ENCODE measurements at places on chromosomes 5 and 9. TPM values are rescaled to one million over a fixed set of nuclear protein-coding genes. Genes with fewer than 3 reads are reported as not detected.

DNA sequence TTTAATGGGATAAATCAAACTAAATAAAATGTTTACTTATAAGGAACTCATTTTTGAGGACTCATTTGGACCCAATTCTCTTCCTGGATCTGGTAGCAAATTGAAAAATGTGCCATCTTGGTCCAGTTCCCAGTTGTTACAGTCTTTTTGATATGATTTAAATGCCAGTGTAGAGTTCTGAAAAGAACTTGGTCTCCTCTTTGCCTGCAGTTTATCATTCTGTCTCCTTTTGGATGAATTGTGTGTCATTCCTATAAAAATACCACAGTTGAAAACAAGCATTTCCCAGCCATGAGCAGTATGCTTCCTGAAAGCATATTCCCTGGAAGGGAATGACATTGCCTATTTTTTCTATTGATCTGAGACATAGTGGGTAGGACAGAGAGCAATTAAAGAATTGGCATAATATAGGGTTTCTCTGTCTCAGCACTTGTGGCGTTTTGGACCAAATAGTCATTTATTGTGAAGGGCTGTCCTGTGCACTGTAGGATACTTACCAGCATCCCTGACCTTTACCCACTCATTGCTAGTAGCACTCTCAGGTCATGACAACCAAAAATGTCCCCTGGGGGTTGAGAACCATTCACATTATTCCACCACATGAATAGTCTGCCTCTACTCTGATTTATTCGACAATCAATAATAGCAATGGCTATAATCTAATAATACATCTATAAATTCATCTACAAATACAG, 181.8 kb downstream of the NXNL2 start:
- DNase-seq, result no peak

DNA sequence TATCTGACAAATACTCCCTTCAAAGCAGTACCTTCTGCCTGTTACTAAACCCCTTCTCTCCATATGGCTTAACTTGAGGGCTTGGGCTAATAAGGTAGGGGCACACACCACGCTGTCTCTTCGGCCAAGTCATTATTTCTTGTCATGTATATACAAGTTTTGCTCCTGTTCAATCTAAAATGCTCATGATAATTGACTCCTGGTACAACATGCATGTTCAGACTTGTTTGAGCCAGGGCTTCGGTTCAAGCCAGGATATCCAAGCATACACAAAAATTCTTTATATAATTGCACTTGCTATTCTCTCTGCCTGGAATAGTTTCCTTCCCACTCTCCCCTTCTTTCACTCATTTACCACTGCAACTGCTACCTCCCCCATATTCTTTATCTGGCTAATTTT, 756.0 kb upstream of the C9orf72 start:
- DNase-seq, result no peak

DNA sequence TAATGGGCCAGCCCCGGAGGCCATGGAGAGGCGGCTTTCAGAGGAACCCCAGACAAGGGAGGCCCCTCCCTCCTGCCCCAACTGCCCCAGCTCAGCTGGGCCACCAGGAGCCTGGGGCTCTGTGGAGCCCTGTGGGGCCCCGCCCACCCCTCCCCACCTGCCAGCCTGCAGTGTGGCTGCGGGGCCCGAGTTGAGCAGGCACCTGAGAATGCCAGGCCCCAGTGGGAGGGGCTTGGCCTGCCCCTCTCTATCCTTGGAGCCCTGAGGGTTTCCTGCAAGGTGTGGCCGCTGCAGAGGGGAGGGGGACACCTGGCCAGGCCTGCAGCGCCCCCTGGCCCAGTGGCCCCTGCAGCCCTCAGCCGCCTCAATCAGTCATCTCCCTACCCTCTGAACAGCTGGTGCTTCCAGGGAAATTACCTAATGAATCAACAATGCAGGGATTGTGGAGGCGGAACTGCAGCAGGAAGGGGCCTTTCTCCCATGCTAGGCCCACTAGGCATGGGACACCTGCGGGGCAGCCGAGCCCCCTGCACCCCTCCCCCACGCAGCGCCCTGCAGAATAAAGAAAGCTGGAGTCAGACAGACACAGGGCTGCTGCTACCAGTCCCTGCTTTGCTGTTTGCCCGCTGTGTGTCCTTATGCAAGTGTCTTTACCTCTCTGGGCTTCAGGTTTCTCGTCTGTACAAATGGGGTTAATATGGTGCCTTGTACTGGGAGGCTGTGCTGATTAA, 48.0 kb downstream of the LMX1B start:
- DNase-seq, result no peak

- no peak for DNase-seq
Measured at GRCh38 chr5:16104961-16105360, 74.6 kb downstream of the MARCHF11 start.

GRCh38 chr5:151179489-151179840, 21.9 kb upstream of the ANXA6 start:
- no peak for DNase-seq

DNA sequence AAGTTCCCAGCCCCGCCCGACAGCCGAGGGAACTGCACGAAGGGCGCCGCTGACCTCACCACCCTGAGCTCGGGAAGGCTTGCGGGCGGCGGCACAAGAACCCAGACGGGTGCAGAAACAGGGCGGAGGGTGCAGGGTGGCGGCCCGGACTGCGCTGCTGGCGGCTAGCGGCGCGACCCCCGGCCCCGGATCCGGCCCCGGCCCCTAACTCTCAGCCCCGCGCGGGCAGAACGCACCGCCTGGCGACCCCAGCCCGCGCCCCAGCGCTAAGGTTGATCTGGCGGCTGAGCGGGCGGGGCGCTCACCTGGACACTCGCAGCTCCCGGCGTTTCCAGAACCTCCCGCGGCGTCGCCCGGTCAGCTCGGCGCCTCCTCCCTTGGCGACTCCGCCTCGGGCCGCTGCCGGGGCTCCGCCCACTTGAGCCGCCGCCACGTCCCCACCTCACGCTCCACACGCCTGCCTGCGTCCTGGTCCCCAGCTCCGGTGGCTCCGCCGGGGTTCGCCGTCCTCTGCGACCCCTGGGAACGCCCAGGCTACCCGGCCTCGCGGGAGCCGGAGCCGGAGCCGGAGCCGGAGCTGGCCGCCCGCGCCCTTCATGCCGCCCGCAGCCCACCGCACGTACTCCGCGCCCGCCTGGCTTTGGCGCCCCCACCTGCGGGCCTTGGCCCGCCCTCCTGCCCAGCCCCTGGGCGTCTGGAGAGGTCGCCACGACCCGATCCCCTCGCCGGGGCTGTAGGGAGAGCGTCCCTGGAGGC, at the start of gene P4HA2:
P4HA2 (minus strand) TSS at position 369 of the 756 bp plus-strand sequence. CDS start 9,227 bp downstream, outside the sequence.
- DNase-seq, result peak; percentile 82

DNA sequence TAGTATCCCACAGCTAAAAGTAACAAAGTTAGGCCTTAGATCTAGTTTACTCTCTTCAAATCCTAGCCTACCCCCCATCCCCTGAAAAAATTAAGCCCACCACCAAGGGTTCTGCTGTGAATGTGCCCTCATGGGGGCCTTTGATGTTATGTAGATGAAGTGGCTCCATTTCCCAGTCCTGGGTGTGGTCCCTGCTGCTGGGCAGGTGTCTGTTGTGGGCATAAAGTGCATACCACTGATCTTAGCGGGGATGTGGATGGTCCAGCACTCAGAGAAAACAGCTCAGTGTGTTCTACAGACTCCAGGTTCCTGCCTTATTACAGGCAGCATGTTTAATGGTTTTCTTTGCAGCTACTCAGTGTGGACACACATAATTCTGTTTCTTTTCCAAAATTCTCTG, 1.9 kb downstream of the PCBD2 start:
- DNase-seq, result no peak

Gene NUTM2F
- polyA plus RNA-seq, result not detected

Gene HRCT1
- 1.3 TPM for polyA plus RNA-seq

Gene C9orf153
- not detected for polyA plus RNA-seq

Gene TYRP1
- 0.19 TPM for polyA plus RNA-seq

Gene SLC9A3
- polyA plus RNA-seq, result 2.3 TPM

Gene PLAC8L1
- 1.2 TPM for polyA plus RNA-seq

DNA sequence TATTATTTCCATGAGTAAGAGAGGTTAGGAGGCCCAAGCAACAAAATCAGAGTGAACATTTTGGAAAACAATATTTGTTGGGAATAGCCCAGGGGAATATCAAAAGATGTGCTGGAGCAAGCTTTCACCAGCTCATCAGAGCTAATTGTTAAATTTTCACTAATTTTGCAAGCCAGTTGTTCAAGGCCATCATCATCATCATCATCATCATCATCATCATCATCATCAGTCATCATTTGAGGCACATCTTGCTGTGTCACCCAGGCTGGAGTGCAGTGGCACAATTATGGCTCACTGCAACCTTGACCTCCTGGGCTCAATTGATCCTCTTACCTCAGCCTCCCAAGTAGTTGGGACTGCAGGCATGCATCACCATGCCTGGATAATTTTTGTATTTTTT, 350.5 kb upstream of the MEF2C start:
- DNase-seq, result no peak

Gene RAB24
- polyA plus RNA-seq, result 21.3 TPM

Gene TAF11L13
- not detected for polyA plus RNA-seq

GRCh38 chr9:74293479-74293878, 203.7 kb upstream of the RORB start:
- no peak for DNase-seq

GRCh38 chr5:173612948-173613347, 3.5 kb downstream of the BOD1 start:
- DNase-seq, result no peak

Gene GZMA
- 0.59 TPM for polyA plus RNA-seq

Gene ROR2
- 2.0 TPM for polyA plus RNA-seq

GRCh38 chr9:12956261-12956660, 181.4 kb downstream of the LURAP1L start:
- no peak for DNase-seq

GRCh38 chr5:132457371-132458225, 33.0 kb downstream of the IRF1 start:
- DNase-seq, result no peak

GRCh38 chr5:176676361-176676824, 29.1 kb downstream of the TSPAN17 start:
- no peak for DNase-seq

Gene GCNT4
- polyA plus RNA-seq, result 0.10 TPM

Gene PALM2AKAP2
- polyA plus RNA-seq, result not detected

GRCh38 chr9:109317311-109317978, 3.4 kb downstream of the EPB41L4B start:
- no peak for DNase-seq

Gene CTSL
- not detected for polyA plus RNA-seq

- DNase-seq, result no peak
Measured at GRCh38 chr9:97059626-97060025, 20.7 kb upstream of the CTSV start.

Gene POLE3
- polyA plus RNA-seq, result 51.8 TPM

Gene ENHO
- 2.3 TPM for polyA plus RNA-seq

DNA sequence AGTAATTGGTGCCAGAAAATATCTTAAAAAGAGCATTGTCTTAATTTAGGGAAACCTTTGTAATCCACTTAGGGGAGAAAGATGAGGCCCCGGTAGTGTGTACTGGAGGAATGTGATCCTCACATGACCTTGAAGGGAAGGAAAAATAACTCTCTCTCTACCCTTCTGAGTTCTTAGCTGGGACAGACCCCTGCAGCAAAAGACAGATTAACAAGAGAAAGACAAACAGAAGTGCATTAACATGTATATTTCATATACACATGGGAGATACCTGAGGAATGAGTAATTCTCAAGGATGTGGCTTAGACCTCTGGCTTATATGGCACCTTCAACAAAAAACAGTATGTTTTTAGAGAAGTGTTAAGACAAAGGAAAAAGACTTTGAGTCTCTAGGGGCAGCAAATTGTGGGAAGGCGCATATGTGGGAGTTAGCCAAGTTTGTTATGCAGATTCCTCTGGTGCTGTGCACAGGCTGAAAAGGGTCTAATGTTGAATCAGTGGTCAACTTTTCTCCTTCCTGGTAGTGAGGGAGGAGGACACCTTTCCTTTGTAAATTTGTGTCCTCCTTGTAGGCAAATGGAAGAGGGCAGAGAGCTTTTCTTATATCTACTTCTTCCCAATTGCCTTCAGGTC, 138.8 kb downstream of the LRRC70 start:
- peak; percentile 3 for DNase-seq

Gene PRLR
- polyA plus RNA-seq, result 0.89 TPM

Gene NOL6
- 22.3 TPM for polyA plus RNA-seq

- no peak for DNase-seq
Measured at GRCh38 chr5:16690243-16690852, 73.6 kb upstream of the RETREG1 start.

- no peak for DNase-seq
Measured at GRCh38 chr5:168877132-168877892, 298.1 kb upstream of the PANK3 start.

GRCh38 chr5:45622365-45622764, 73.8 kb downstream of the HCN1 start:
- no peak for DNase-seq

DNA sequence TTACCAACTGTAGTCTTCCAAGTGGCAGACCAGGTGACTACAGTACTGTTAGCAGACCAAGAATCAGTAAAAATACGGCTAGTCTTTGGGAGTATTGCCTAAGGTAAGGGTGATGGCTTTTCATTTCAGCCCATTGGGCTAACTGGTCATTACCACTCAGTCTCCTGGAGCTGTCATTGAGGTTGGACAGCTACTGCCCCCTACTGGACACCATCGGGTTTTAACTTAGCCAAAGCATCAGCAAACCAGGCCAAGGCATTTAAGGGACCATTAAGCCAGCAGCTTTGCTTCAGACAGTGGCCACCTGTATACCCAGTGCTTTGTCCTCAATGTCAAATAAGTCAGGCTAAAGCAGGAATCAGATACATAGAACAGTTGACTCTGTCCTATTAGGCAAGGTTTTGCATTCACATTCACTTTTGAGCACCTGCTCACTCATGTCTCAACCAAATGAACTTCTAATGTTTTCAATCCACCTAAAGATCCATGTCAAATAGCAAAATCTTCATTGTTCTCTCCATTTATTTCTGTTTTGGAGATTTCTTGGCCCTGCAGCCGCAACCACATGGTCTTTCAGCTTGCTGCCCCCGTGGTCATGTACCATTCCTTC, 117.2 kb downstream of the INVS start:
- no peak for DNase-seq

Gene FBXL7
- polyA plus RNA-seq, result 25.0 TPM

GRCh38 chr5:73274121-73274520, 101.1 kb downstream of the TMEM174 start:
- no peak for DNase-seq

DNA sequence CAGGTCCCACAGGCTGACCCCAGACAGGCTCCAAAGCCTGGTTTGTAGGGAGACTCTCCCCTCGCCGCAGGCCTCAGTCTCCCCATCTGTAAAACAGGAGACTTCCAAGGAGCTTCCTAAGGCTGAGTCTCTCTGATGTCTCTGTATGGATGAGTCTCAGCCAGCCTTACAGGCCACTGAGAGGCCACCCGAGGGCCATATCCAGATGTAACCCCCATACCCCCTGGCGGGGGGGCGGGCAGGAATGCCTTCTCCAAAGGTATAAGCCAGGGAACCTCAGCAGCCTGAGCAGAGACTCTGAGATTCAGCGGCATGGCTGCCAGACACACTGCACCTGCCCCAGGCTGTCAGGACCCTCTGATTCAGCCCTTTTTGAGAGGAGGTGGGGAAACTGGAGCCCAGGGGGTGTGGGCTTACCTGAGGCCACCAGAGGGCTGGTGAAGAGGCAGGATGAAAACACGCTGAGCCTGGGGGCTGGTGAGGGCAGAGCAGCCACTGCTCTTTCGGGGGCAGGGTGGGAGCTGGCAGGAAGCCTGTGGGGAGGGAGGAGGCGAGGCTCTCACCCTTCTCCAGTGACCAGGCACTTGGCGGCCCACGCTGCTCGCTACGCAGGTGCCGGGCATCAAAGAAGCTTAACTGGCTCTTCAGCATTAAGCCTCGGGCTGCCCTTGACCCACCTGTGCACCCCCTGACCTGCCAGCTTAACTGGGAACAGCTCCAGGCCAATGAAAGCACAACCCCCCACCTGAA, 5.5 kb upstream of the SUSD3 start:
- no peak for DNase-seq

Gene NKD2
- 7.4 TPM for polyA plus RNA-seq

GRCh38 chr5:55600497-55601203, 65.9 kb upstream of the PLPP1 start:
- peak; percentile 71 for DNase-seq
